HepG2 (cell line): ENCODE measurements at places on chromosomes 1 and 21.

DNA sequence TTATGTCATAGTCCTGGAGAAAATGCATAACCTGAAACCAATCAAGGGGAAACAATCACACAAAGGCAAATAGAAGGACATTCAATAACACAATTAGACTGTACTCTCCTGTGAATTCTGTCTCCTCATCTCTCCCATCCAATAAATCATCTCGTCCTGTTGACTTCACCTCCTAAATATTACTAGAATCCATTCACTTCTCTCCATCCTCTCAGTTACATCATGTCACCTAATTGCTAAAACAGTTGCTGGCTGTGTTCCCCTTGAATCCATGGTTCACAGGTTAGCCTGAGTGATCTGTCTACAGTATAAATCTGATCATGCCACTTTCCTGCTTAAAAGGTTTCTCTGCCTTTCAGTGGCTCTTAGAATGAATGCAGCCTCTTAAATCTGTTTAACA lies 220.2 kb downstream of the TGFB2 start:
- no peak for DNase-seq

GRCh38 chr21:41707231-41707959 lies 59.5 kb downstream of the RIPK4 start:
- no peak for DNase-seq

- DNase-seq, result no peak
These were observed 52.1 kb upstream of the KCNE2 start for GRCh38 chr21:34311561-34312330.

DNA sequence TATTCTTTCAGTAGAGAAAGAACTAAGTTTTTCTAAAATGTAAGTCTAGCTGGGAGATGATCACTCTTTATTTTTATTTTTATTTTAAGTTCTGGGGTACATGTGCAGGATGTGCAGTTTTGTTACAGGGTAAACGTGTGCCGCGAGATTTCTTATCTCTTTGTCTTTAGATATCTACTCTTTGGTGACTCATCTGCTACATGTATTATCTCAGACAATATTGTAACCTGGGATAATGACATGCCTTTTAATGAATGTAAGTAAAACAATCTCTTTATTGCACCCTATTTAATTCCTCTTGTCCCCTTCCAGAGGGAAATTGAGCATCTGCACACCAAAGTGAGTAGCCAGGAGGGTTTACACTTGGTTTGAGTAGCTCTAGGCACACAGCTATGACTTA lies 9.4 kb downstream of the CR2 start:
- no peak for DNase-seq

GRCh38 chr1:216183007-216183406 lies 240.2 kb downstream of the USH2A start:
- peak; percentile 13 for DNase-seq

DNA sequence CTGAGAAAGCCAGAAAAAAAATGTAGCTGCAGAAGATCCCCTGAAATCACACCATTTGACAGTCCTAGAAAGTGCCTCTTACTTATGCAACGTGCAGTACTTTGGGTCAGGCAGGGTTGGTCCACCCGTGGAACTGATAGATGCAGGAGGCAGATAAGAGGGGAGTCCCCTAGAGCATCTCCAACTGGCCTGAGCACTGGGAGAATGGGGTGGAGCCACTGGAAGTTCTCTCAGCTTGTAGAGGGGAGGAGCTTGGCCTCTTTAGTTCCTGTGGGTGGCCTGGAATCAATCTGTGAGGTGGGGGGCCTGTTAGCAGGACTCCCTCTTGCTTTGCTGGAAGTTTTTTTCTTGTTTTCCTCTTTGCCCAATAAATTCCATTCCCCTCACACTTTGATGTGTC lies 335.7 kb upstream of the NCAM2 start:
- no peak for DNase-seq

- DNase-seq, result no peak
These were observed 2.3 kb downstream of the VASH2 start for GRCh38 chr1:212952641-212952976.

DNA sequence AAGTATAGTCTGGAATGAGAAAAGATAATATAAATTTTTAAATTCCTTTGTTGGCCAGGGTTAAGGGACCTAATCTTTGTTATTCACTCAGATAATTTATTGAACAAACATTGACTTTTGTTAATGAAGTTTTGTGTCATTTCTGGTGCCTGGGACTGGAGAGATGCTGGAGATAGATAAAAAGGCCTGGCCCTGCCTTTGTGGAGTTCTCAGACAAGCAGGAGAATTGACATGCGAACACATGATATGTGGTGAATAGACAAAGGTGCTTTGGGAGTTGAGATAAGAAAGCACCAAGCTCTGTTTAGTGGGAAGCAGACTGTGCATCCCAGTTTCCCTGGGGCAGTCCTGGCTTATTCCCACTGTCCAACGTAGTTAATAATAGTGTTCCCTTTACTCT lies 8.5 kb downstream of the C1orf21 start:
- DNase-seq, result no peak

GRCh38 chr1:225999227-225999911 lies at the start of gene SDE2:
TSS of gene SDE2 (minus strand) at chr1:225999343. CDS start at chr1:225999312, 31 bp downstream.
- DNase-seq, result peak; percentile 95

DNA sequence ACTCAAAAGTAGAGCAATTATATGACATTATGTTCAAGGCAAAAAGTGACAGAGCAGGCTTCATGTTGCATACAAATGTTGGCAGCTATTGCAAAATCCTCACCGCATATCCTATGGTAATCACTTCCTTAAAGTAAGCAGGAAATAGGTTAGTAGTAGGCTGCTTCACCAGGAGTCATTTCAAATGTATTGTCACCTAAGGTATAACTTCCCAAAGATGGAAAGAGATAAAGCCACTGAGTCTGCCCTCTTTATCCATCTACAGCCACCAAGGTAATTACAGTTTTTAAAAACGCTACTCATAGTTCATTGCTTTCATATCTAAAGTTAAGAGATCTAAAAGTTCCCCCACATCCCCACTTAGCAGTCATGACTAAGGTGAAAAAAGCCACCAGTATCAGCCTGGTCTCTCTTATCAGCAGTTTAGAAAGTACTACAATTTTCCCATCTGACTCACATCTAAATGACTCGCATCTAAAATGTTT lies 31.6 kb upstream of the UBE2U start:
- no peak for DNase-seq

DNA sequence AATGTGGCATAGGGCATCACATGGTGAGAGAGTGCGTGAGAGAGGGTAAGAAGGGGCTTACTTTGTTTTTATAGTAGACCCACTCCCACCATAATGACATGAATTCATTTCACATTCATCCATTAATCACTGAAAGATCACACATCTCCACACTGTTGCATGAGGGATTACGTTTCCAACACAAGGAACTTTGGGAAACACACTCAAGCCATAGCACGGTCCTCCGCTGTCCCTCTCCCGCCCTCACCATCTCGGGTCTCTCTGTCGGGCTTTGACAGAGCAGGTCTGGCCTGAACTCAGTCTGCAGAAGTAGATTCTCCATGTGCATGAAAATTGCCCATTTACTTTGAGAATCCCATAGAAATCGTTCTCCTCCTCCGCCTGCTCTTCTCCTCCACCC lies 312.2 kb downstream of the MATN1 start:
- DNase-seq, result no peak

- no peak for DNase-seq
These were observed 25.6 kb downstream of the RAB4A start for GRCh38 chr1:229296541-229296941.

GRCh38 chr1:227437495-227438008 lies 119.3 kb upstream of the CDC42BPA start:
- peak; percentile 25 for DNase-seq

DNA sequence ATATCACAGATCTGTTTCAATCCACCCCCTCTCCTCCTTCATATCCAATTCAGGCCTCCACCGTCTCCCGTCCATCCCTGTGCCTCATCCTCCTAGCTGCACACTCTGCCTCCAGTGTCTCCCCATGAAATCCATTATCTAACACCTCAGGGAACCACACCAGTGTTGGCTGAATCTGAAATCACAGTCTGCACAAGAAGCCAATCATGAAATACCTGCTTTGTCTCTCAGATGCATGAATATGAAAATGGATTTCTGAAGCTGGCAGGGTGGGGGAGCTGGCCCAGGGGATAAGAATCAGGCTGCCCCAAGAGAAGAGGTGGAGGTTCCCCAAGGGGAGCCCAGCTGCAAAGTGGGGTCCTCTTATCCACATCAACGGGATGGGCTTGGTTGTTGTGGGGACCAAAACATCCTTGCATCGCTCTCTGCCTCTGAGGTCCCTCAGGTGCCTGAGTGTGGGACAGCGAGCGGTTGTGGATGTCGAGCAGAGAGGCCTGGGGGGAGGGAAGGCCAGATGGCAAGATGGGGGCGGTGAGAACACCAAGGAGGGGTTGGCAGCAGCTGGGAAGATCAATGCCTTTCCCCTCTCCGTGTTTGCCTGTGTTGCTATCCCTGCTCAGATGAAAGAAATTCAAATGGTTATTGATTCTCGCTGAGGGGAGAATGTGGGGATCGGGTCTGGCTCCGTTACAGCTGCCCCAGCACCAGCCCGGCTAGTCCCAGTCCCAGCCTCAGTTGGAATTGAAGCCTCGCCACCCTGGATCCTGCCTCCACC lies 237.3 kb upstream of the POU3F1 start:
- DNase-seq, result no peak
